Calu3 (cell line): ENCODE measurements at places on chromosomes 4 and X. TPM values are rescaled to one million over a fixed set of nuclear protein-coding genes. Genes with fewer than 3 reads are reported as not detected.
A peak's percentile ranks its signal among the peaks of the same experiment; 100 is the strongest.

LDB2 gene
- not detected in 2 replicates for total RNA-seq

SPP1 gene
- total RNA-seq = 1,002 and 1,878 TPM in 2 replicates

GRCh38 chr4:23930750-23931488, 41.1 kb upstream of the PPARGC1A start:
- peak overlapping the region; percentile 49 for H3K4me3 ChIP-seq
- no peaks in the 10 kb centered on the region for H3K27me3 ChIP-seq
- H3K36me3 ChIP-seq = peaks cover 4% of the 10 kb centered on the region
- H3K27ac ChIP-seq = peak overlapping the region; percentile 91
- H3K4me1 ChIP-seq = peaks cover 35% of the 10 kb centered on the region

DNA sequence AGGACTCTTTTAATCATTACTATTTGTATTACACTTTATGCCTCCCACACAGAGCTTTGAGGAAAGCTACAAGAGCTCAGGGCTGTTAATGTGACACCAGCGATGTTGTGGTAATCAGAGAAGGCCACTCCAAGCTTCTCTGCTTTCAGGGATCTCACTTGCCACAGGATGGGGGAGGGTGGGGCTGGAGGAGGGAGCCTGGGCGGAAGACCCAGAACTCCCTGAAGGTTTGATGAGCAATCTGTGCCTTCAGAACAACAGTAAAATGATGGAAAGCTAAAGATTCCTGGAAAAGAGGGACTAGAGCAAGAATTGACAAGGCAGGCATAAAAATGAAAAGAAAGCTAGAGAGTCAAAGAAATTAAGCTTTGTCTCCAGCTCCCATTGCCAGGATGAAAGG, 75.6 kb downstream of the MAML3 start:
- no peak overlapping the region for H3K27ac ChIP-seq
- H3K27me3 ChIP-seq = no peaks in the 10 kb centered on the region
- no peak for DNase-seq
- H3K4me1 ChIP-seq = no peaks in the 10 kb centered on the region

DNA sequence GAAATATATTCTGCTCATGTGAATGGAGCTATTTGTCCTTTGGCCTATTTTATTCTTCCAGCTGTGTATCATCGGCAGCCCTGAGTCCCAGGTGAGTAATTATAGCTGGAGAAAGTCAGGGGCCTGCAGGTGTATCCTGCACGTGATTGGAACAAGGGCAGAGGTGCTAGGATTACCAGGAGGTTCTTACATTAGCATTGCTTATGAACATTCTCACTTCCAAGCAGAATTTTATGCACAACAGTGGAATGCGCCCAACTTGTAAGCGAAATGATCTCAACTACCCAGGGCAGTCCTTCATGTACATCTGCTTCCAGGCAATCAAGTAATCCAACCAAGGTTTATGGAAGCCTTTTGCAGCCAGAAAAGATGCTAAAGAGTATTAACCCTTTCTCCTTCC, 68.9 kb upstream of the NRK start:
- H3K27ac ChIP-seq = no peak overlapping the region
- H3K27me3 ChIP-seq = no peaks in the 10 kb centered on the region
- no peaks in the 10 kb centered on the region for H3K36me3 ChIP-seq
- no peak overlapping the region for H3K4me3 ChIP-seq
- no peaks in the 10 kb centered on the region for H3K4me1 ChIP-seq
- no peak for DNase-seq

- no peaks in the 10 kb centered on the region for H3K4me1 ChIP-seq
- no peaks in the 10 kb centered on the region for H3K36me3 ChIP-seq
- H3K27ac ChIP-seq = no peak overlapping the region
- H3K4me3 ChIP-seq = no peak overlapping the region
- no peak for DNase-seq
- H3K27me3 ChIP-seq = no peaks in the 10 kb centered on the region
Observed at GRCh38 chrX:44816367-44816766, 27.5 kb upstream of the DUSP21 start.

- no peaks in the 10 kb centered on the region for H3K4me1 ChIP-seq
- DNase-seq = peak; percentile 34
- no peaks in the 10 kb centered on the region for H3K36me3 ChIP-seq
Observed at GRCh38 chr4:87559090-87559837, 30.1 kb upstream of the SPARCL1 start.

DNA sequence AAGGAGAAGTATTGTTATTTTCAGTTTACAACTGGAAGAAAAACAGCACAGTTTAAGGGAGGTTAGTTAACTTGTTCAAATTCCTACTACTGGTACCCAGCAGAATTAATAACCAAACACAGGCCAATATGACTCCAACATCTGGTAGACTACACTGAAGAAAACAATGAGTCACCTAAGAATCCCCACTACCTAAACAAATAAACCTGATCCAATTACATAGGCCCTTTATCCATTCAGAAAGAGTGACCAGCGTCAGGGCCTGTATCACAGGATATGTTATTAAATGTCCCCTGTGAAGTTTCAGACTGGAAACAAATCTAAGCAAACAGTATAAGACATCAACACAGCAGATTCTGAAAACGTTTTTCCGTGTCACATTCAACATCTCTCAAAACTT, 492.5 kb upstream of the INTU start:
- H3K4me1 ChIP-seq = peaks cover 7% of the 10 kb centered on the region
- no peak for DNase-seq
- no peaks in the 10 kb centered on the region for H3K36me3 ChIP-seq
- no peak overlapping the region for H3K4me3 ChIP-seq
- H3K27ac ChIP-seq = no peak overlapping the region

GRCh38 chr4:113593400-113594230, 167.9 kb downstream of the CAMK2D start:
- H3K27me3 ChIP-seq = no peaks in the 10 kb centered on the region
- no peaks in the 10 kb centered on the region for H3K4me1 ChIP-seq
- no peaks in the 10 kb centered on the region for H3K36me3 ChIP-seq
- no peak for DNase-seq

DNA sequence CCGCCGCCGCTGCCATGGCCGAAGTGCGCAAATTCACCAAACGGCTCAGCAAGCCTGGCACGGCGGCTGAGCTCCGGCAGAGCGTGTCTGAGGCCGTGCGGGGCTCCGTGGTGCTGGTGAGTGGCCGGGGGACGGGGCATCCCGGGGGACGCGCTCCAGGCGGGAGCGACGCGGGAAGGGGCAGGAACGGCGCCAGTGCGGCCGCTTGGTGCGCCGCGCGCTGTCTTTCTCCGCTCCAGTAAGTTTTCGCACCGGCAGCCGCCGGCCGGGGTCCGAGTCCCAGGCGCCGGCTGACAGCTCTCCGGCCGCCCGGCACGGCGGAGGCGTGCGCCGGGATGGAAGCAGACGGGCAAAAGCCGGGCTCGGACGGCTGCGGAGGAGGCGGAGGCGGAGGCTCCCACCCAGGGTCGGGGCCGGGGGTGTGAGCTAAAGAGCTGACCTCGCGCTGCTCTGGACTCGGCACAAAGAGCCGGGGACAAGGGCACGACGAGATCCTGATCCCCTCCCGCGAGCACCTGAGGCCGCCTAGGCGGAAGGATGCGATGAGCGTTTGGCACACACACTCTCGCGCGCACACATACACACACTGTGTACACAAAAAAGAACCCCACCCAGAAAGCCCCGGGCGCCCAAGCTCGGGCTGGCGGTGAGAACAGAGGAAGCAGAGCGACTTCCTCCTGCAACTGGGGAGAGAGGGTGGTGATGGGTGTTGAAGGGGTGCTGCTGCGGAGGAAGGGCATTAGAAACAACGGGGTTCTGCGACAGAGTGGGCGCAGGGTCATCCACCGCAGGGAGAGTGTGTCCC, 545 bp downstream of the DOCK11 start:
- peaks cover 11% of the 10 kb centered on the region for H3K36me3 ChIP-seq
- H3K4me1 ChIP-seq = peaks cover 11% of the 10 kb centered on the region
- DNase-seq = peak; percentile 15
- H3K27me3 ChIP-seq = peaks cover 27% of the 10 kb centered on the region
- peak overlapping the region; percentile 72 for H3K4me3 ChIP-seq
